ENCODE measurements at places on chromosomes 7 and 10. TPM values are rescaled to one million over a fixed set of nuclear protein-coding genes. Genes with fewer than 3 reads are reported as not detected.

SNCG gene
- total RNA-seq: 3.3 TPM

PTPRN2 gene
- under 0.01 TPM for total RNA-seq

CHCHD1 gene
- 10.5 TPM for total RNA-seq

AFAP1L2 gene
- total RNA-seq: 0.05 TPM

IQUB gene
- 0.51 TPM for total RNA-seq

UPK3BL2 gene
- total RNA-seq: 0.89 TPM

GPR158 gene
- total RNA-seq: 0.05 TPM

UBE2D1 gene
- total RNA-seq: 16.4 TPM

TAC1 gene
- not detected for total RNA-seq

SP4 gene
- 3.0 TPM for total RNA-seq

PLCE1 gene
- total RNA-seq: 1.1 TPM

ASIC3 gene
- 0.05 TPM for total RNA-seq

NME8 gene
- not detected for total RNA-seq

EEPD1 gene
- total RNA-seq: 1.5 TPM

CCDC3 gene
- total RNA-seq: 0.05 TPM

OPN1SW gene
- total RNA-seq: not detected

BMI1 gene
- 42.8 TPM for total RNA-seq

EMX2 gene
- 0.59 TPM for total RNA-seq

SLC13A4 gene
- 0.05 TPM for total RNA-seq
